ENCODE measurements at places on chromosomes 1 and 21. TPM values are rescaled to one million over a fixed set of nuclear protein-coding genes. Genes with fewer than 3 reads are reported as not detected.

GRCh38 chr1:48576565-48576964, 104.6 kb upstream of the SPATA6 start:
- DNase-seq = no peak

- no peak for DNase-seq
These were observed 60.1 kb upstream of the ABCG1 start for GRCh38 chr21:42158846-42159245.

- no peak for DNase-seq
These were observed 5.2 kb downstream of the AGO1 start for GRCh38 chr1:35888255-35888654.

- DNase-seq = no peak
These were observed 95.6 kb upstream of the IRF2BP2 start for GRCh38 chr1:234705615-234706014.

- DNase-seq = peak; percentile 38
These were observed 3.0 kb downstream of the ANKRD45 start for GRCh38 chr1:173666646-173667045.

DNA sequence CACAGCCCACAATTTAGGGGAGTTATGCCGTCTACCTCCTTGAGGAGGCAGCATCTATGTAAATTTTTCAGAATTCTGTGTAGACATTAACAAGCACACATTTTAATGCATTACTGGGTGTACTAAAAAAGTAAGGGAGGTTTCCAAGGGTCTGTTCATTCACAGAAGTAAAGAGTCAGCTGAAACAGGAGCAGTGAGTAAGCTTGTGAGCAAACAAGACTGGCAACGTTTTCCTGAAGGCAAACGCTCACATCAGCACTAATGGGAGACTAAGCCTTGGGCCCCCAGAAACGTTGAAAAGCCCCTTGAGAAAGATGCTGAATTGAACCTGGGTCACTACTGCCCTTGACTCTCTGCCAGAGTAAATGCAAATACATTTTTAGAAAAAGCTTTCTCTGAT, 25.7 kb downstream of the RPRD2 start:
- DNase-seq = no peak

PLA2G2D gene
- total RNA-seq = not detected

LCE1C gene
- not detected for total RNA-seq

TNFRSF1B gene
- total RNA-seq = 0.32 TPM

LCE3D gene
- not detected for total RNA-seq

SHE gene
- not detected for total RNA-seq

Data from HFFc6 (cell line).